Stimulated activated CD8-positive, alpha-beta memory T cell treated with anti-CD3 and anti-CD28 coated beads, Interleukin-7, amount 100 ng/mL, for 4 hours (primary cell): ENCODE measurements at places on chromosomes 12 and 14.

GRCh38 chr14:104397956-104398355 lies 181.6 kb upstream of the C14orf180 start:
- no peak for DNase-seq

- DNase-seq: no peak
Observed at GRCh38 chr12:26539131-26539530, 293.9 kb downstream of the ITPR2 start.

DNA sequence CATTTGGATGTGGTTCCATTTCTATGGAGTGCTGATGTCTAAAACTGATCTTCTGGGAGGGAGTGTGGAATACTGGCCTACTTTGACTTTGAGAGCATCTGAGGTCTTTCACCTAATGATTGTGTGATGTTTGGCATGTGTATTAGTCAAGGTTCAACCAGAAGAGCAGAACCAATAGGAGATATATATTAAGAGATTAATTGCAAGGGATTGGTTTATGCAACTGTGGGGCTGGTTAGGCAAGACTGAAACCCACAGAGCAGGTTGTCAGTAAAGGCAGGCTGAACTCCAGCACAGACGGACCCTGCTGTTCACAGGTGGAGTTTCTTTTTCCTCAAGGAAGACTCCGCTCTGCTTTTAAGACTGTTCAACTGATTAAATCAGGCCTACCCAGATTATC lies 11.6 kb downstream of the BMAL2 start:
- no peak for DNase-seq

DNA sequence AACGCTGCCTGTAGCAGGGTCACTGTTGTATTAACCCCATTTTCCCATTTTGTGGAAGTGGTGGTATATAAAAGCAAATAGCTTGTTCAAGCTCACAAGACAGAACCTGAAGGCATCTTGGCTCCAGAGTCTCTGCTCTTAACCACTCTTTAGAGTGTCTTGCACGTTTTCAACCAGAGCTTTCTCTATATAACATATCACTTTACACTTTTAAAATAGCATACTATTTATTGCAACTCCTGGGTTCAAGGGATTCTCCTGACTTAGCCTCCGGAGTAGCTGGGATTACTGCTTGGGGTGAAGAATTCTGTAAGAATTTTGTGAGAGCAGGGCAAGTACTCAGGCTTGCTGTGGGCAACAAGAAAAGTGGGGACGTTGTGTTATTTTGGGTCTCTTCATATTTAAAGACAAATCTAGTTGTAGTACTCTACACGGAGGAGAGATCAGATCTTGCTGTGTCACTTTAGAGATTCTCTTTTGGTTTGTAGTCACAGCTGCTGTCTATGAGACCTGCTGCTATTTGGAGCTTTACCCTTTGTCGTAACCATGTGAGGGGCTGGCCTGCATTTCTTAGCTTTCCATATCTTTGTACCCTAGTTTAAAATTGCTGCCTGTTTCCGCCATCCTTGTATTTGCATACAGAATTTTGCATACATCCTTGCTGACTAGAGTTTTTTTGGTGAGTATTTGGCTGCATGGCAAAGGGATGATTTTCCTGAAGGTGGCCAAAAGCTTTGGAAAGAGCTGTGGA lies 40.7 kb downstream of the WDR20 start:
- DNase-seq: no peak

- no peak for DNase-seq
Observed at GRCh38 chr12:8698879-8699278, 1.1 kb downstream of the RIMKLB start.

GRCh38 chr14:54147282-54147681 lies 190.7 kb upstream of the BMP4 start:
- DNase-seq: no peak

GRCh38 chr12:124428136-124428791 lies 133.4 kb downstream of the RFLNA start:
- DNase-seq: no peak

GRCh38 chr12:28265435-28266042 lies 75.3 kb downstream of the CCDC91 start:
- no peak for DNase-seq

DNA sequence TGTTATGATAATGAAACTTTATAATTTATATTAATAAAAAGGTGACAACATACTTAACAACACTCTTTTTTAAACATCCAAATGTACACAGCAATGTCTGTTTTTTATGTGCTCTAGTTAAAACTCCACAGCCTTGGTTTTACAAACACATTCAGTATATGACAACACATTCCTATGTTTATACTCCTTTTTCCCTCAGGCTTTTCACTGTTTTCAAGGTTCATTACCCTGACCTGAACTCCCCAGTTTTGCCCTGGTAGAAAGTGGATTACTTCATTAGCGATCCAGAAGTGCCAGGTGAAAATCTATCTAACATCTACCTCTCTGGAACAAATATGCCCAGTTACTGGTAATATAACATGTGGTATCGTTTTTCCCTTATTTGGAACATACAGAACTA lies 340.2 kb upstream of the DDHD1 start:
- DNase-seq: no peak

DNA sequence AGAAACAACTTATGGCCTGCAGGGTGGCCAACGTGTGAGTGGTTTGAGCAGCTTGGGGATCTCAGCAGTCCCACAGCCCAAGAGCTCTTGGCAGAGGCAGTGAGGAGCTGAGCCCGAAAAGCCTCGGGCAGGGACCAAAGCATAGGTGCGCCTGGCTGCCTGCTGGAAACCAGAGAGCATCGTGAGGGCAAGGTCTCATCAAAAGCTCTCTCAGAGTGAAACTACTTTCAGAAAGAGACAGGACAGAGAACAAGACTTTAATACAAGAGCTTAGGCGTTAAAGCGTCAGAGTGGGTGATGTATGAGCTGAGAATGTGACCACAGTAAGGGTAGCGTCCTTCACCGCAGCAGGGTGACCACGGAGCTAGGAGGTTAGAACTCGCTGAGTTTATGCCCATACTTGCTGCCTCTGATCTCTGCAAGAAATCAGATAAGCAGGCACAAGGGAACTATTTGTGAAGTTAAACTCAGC lies 30.8 kb downstream of the LGMN start:
- DNase-seq: no peak

- DNase-seq: no peak
Observed at GRCh38 chr14:94491511-94491910, 15.5 kb upstream of the SERPINA9 start.

GRCh38 chr12:125856896-125857295 lies 791.7 kb downstream of the AACS start:
- DNase-seq: no peak

DNA sequence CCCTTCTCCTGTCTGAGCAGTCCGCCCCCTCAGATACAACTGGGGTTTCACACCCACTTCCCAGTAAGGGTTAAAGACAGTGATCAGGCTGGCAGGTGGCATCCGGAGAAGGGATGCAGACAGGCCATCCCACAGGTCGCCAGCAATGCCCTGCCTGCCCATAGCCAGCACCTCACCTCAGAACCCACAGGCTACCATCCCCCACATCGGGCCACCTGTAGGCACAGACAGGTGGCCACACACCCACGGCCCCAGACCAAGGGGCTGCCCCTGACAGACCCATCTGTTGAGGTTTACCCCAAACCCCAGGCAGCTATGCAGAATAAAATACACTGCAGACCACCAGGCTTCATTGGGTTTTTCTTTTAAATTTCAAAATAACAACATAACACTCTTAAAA lies 57.5 kb downstream of the CCNK start:
- DNase-seq: no peak

DNA sequence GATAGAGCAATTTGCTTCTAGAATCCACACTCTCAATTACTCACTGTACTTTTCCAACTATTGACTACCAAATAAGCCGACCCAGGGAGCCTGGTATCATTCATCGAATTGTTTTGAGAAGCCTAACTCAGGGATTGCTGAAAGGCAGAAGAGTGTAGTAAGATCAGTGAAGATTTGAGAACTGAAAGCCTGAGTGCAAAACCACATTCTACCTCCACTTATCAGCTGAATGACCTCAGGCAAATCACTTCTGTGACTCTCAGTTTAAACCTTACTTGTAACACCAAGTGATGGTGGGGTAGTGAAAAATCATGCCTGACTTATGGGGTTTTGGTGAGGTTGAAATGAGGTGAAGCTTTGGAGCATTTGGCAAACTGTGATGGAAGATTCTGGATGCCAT lies 126.1 kb upstream of the MAX start:
- no peak for DNase-seq

DNA sequence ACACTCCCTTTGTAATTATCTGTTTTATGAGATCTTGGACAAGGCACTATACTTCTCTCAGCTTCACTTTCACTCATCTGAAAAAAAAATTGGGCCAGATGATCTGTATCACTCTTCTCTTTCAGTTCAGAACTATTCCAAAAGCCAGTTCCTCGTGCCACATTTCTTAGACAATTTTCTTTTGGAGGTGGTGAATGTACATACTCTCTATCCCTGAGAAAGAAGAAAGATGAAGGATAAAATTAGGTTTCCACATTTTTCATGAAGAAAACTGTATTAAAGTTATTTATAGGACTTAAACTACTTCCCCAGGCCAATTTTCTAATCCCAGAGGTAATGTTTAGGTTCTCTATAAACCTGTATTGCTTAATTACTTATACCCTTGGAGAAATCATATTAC lies 171.6 kb downstream of the SLC6A15 start:
- DNase-seq: no peak

DNA sequence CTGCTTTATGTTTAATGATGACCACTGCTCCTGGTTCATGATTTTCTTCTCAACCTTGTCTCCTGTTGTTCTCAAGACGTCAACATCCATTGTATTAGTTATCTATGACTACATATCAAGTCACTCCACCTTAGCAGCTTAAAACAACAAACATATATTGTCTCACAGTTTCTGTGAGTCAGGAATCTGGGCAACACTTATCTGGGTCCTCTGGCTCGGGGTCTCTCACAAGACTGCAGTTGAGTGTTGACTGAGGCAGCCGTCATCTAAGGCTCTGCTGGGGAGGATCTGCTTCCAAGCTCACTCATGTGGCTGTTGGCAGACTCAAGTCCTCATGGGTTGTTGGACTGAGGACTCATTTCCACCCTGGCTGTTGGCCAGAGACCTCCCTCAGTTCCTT lies 27.3 kb upstream of the FRS2 start:
- no peak for DNase-seq

- no peak for DNase-seq
Observed at GRCh38 chr12:50665609-50666008, 98.3 kb upstream of the ATF1 start.

DNA sequence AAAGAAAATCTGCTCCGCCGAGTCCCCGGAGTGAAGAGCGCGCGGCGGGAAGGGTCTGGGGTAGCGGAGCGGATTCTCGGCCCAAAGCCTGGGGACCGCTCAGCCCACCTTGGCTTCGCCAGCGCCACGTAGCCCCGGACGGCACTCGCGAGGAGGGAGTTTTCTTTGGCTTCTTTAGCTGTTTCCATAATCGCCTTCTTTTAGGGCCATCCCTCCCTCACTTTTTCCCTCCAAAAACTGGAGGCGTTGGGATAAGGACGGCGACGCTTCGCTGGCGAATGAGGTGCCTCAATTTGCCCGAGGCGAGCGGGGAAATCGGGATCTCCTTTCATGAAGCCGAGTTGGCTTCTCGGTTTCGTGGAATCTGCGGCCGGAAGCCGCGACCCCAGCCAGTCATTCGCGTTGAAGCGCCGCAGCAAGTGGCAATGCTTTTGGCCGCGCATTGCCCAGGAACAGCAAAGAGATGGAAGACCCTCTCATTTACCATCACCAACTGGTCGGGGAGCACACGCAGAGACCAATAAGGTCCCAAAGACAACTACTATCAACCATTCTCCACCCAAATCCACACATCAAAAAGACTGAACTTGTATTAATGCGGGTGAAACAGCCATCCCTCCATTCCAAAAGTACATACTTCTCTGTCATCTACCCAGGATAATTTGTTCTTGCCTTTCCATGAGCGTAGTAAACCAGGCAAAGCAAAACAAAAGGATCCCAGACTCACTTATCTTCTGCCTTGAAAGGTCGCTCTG lies 8.4 kb upstream of the SIX1 start:
- DNase-seq: no peak

GRCh38 chr12:110622582-110622981 lies 8.7 kb downstream of the TCTN1 start:
- DNase-seq: no peak

DNA sequence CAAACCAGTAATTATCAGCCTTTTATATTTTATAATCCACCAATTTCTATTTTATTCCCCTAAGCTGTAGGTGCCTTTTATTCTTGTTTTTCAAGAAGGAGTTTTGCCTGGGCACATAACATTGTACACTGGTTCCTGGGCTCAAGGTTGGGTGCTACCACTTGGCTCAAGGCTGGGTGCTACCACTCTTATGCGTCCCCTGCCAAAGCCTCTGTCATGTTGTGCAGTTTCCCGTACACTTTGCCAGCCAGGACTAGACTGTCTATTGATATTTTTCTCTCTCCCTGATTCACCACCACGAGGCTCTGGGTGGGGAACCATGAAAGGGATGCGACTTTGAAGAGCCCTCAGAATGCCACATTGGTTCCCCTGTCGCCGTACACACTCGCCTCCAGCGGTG lies 52.5 kb upstream of the VASH1 start:
- no peak for DNase-seq

DNA sequence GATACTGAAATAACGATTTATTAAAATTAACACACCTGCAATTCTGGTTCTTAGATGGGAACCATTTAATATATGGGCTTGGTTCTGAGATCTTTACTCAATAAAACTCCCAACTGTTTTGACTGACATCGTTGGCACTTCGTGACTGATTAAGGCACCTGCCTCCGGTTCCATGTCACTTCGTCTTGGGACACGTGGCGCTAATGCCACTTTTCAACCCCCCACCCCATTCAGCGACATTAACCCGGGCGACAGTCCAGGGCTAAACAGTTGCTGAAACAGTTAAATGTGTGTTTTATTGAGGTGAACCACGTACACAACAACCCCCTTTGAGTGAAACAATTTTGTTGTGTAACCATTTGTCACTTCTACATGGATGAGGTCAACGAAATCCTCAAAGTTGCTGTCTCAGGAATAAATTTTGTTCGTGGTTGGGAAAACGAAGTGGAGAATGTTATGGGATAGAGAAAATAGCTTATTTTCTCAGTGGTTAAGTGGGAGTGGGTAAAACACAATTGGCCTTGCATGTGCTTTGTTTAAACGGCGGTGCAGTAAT lies 9.9 kb upstream of the SLC38A2 start:
- DNase-seq: no peak

GRCh38 chr12:126915309-126915708 lies 1351.7 kb upstream of the TMEM132C start:
- DNase-seq: no peak

- no peak for DNase-seq
Observed at GRCh38 chr12:12449533-12450025, 92.7 kb downstream of the BORCS5 start.
